Stimulated activated CD8-positive, alpha-beta memory T cell treated with anti-CD3 and anti-CD28 coated beads, Interleukin-7, amount 100 ng/mL, for 1 hour (primary cell): ENCODE measurements at places on chromosomes 3 and 15.

DNA sequence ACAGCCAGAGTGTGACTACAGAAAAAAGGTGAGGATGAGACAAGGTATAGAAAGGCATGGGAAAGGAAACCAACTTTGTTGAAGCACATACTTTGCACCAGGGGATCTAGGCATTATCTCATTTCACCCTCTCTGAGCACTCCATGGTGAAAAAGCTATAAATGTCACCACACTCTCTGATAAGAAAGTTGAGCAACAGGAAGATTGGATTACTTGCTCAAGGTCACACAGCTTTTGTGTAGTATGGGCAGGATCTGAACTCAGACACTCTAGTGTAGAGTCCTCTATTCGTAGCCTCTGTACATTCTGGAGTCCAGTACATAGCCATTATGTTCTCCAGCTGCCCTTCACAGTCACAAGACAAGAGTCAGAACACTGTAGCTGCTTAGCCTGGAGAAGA is 163.4 kb upstream of the SEMA6D start:
- no peak for DNase-seq

DNA sequence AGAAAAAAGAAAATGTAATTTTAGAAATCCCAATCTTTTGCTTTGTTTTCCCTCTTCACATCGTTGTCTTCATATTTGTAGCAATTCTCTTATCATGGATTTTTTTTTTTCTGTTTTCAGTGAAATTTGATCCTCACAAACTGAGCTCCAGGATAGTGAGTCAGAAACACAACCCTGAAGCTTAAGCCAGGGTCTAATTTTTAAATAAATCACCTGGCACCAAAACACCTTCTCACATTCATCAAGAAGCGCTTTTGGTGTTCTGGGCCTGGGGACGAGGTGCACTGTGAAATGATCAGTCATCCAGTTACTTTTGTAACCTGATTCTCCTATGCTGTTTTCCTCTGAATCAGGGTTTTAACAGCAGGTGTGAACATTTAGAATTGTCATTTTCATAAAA is 87.7 kb downstream of the REC114 start:
- DNase-seq: no peak

- no peak for DNase-seq
These were observed 18.3 kb downstream of the CFAP161 start for GRCh38 chr15:81152339-81152738.

DNA sequence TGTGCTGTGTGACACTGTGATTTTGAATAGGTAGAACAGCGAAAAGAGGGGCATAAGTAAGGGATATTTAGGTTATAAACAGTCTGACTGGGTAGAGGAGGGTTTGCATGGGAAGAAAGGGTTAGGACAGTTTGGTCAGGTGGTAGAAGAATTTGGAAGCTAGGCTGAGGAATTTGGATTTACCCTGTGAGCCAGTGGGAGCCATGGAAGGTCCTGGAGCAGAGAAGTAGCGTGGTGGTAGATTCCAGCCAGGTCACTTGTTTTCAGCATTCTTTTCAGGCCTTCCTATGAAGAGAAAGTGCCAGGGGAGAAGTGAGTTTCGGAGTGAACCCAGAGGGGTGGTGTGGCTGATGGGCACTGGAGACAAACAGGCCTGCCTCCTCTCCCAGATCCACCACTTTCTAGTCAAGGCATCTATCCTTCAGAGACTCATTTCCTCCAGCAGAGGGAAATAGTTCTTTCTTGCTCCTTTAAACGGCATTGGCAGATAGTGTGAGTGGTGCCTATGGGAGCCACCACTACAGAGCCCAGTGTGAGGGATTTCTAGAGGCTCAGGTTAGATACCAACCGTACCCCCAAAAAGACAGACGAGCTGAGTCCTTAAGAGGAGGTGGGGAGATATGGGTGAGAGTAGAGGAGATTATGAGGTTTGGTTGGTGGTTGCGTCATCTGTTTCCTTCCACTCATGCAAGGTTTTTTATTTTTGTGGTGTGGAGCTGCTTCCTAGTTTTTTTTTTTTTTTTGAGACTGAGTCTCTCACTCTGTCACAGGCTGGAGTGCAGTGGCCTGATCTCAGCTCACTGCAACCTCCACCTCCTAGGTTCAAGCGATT is 21.2 kb downstream of the PXK start:
- no peak for DNase-seq

DNA sequence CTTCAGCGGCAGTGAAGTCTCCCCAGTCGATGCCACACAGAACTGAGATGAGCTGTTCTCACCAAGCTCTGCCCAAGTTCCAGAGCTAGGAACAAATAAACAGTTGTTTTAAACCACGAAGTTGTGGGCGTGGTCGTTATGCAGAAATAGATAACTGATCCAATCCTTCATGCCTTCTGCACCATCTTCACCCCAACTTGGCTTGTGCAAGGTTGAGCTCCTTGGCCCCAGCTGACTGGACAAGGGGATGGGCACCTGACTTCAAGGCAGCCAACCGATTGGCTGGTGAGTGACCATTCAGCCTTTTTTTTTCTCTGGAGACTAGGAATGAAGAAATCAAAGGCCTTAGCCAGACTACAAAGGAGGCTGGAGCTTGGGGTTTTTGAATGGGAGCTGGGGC is 23.9 kb downstream of the LINGO1 start:
- DNase-seq: no peak

- DNase-seq: no peak
These were observed 69.3 kb downstream of the SMAD6 start for GRCh38 chr15:66771351-66771650.

DNA sequence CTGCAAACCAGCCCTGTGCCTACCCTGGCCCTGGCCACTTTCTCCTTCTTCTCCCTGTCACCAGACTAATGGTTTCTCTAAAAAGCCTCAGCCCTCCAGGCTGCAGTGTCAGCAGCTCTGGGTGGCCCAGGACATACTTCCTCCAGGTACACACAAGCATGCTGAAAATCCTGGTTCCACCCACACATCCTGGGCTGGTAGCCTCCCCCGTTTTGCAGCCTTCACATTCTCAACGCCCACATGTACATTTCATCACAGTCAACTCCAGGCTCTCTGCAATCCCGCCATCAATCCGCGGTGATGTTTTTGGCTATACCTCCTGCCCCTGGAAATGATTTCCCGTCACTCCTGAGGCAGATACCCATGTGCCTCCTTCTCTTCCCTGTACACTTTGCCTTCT is 59.4 kb downstream of the MAGEF1 start:
- DNase-seq: no peak
